ENCODE measurements at places on chromosomes 16 and 17.

GRCh38 chr17:31722251-31723056, 136.6 kb downstream of the COPRS start:
- no peak for DNase-seq

DNA sequence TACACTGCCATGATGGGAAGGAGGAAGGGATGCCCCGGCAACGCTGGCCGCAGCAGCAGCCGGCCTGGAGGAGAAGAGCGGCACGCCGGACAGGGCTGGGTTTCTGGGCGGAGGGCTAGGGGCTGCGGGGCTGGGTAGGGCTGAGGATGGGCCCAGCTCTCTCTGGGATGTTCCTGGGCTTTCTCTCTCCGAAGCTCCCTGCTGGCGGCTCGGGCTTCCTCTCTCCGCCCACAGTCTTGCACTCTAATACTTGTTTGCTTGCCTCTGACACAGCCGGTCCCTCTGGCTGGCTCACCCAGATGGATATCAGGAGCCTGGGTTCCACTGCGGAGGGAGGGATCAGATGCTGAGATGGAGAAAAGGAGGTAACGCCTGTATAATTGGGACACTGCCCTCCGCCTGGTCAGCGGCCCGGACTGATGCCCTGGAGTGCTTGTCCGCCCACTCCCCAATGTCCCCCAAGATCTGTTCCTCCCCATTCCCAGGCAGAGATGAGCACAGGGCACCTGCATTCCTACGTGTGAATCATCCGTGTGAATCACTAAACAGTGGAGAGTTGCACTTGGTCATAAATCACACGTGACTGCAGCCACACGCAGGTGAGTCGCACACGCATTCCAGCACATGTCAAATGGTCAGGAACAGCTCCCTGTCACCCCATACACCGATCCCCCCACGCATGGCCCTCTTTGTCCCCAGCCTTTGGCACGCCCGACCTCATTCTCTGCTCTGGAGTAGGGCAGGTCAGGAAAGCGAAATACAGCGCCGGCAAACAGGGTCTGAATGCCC, at the start of gene ALOXE3:
TSS of gene ALOXE3 (minus strand) at position 535 of the 789 bp plus-strand sequence. CDS start at position 11, 524 bp downstream.
- no peak for DNase-seq

DNA sequence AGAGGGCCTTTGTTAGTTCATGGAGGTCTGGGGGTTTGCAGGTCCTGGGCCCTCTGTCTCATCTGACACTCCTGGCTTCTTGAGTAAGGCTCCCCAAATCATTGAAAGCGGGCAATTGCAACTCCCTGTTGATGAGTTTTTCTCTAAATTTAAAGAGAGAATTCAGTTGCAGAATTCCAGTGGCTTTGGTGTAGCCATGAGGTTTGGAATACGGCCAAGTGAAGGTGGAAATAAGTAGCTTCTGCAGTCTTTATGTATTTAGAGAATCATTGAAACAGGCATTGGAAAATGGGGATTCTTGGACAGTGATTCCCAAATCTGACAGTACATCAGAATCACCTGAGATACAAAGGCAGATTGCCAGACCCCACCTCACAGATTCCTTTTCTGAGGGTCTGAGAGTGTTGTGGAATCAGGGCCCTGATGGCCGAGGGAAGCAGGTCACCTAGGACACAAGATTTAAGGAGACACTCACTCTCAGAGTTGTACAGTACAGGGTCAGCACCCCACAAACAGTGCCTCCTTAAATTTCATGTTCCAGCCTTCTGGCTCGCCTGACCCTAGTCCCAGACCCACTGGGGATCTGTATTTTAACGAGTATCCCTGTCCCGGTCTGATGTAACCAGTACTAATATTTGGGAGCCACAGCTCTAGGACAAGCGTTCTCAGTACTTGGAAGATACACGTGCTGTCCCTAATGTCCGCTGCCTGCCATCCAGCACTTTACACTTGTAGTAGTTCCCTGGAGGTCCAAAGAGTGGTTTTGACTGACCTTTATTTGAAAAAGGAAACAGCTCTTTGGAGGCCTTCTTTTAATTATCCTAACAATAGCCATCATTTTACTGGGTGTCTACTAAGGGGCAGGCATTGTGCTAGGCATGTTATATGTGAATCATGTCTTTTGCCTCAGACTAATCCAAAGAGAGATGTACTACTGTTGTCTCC, 37.8 kb downstream of the YPEL2 start:
- DNase-seq: no peak

DNA sequence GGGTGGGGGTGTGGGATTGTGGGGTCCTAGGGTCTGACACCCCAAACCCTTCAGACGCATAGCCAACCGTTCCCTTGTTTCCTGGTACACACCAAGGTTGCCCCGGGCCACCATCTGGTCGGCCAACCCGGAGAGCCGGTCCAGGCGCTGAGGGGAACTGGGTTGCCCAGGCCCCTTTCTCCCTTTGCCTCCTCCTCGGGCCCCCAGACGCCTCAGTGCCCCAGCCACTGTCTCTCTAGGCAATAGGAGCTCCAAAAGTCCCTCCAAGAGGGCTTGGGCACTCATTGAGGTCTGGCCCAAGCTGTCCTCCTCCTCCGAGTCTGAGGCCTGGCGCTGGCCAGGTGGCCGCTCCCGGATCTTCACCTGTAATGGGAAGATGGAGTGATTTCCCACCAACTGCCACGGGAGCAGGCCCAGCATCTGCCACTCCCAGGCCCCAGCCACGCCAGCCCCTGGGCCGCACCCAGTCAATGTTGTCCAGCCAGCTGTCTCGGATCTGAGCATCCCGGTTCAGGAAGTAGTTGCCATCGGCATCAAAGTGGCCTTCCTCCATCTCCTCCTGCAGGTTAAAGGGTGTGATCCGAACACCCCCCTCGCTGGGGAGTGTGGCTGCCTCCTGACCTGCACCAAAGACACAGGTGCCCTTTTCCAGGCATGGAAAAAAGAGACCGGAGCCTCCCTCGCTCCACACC, 1.5 kb downstream of the CD2BP2 start:
- no peak for DNase-seq

- DNase-seq: no peak
These were observed 197.1 kb downstream of the BCAS3 start for GRCh38 chr17:60874772-60875171.

- no peak for DNase-seq
These were observed 18.4 kb downstream of the HS3ST6 start for GRCh38 chr16:1899641-1900451.

DNA sequence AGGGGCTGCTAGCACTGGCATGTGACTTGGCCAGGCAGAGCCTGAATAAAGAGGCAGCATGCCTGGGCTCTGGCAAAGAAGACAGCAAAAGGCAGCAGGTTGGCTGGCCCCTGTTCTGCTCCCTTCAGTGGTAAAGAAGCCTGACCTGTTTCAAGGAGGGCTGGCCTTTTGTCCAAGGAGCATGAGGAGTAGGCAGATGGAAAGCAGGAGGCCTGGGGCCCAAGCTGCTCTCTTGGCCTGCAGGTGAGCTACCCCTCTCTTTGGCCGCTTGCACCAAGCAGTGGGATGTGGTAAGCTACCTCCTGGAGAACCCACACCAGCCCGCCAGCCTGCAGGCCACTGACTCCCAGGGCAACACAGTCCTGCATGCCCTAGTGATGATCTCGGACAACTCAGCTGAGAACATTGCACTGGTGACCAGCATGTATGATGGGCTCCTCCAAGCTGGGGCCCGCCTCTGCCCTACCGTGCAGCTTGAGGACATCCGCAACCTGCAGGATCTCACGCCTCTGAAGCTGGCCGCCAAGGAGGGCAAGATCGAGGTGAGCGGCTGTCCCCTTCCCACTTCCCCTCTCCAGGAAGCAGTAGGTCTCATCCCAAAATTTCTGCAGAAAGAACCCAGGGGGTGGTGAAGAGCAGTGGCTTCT, 8.0 kb downstream of the TRPV2 start:
- no peak for DNase-seq

- DNase-seq: no peak
These were observed 797 bp downstream of the PRCD start for GRCh38 chr17:76540381-76541300.

- peak; percentile 58 for DNase-seq
These were observed at the start of gene KCNAB3 for GRCh38 chr17:7929158-7930023. Gene KCNAB3 (minus strand): TSS chr17:7929856. CDS start chr17:7929435, 421 bp downstream.

DNA sequence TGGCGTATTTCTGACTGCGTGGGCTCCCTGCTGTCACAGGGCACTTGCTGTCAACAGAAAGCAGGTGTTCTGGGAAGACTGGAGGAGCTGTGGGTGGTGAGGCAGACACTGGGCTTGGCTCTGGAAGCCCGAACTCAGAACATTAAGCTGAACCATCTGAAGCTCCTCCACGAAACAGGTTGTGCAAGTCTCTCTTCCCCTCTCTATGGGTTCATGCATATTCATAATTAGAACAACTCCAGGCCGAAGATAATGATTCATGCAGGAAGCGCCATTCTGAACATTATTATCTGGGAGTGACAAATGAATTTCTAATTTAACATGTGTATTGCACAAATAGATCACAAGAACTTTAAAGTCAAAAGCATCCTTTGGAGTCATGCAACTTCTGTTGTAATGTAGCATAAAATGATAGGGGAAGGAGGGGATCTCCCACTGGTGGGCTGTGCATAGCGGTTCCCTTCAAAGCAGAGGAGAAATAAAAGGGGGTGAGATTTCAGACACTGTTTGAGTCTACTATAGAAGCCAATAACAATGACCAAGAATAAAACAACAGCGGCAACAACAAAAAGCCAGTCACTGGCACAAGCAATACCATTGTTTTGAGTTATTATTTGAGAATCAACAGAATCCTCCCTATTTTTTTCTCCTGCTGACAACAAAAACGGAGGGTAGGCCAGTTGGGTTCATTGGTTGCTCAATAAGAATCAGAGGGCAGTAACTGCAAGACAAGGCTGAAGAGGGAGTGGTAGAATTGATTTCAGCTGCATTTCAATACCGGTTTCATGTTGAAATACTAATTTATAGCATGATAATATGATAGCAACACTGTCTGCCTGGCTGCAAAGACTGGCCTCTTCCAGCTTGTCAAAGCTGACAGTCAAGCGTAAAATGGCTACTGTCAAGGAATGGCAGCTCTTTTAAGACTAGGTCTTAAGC, 407.3 kb downstream of the XYLT1 start:
- DNase-seq: no peak

DNA sequence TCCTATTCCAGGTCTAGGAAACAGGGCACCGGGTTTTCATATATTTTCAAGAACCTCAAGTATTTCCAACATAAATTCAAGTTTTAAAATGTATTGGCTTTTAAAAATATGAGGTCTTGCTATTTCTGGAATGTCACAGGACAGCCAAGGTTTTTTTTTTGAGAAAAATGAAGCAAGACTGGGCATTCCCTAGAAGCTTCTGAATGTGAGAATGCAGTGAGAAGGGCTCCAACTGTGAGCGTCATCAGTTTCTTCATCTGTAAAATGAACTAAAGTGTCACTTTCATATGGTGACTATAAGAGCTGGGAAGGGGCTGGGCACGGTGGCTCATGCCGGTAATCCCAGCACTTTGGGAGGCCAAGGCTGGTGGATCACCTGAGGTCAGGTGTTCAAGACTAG, 455.8 kb upstream of the MAF start:
- DNase-seq: no peak
